ENCODE measurements at places on chromosomes 2 and 18. TPM values are rescaled to one million over a fixed set of nuclear protein-coding genes. Genes with fewer than 3 reads are reported as not detected.

DNA sequence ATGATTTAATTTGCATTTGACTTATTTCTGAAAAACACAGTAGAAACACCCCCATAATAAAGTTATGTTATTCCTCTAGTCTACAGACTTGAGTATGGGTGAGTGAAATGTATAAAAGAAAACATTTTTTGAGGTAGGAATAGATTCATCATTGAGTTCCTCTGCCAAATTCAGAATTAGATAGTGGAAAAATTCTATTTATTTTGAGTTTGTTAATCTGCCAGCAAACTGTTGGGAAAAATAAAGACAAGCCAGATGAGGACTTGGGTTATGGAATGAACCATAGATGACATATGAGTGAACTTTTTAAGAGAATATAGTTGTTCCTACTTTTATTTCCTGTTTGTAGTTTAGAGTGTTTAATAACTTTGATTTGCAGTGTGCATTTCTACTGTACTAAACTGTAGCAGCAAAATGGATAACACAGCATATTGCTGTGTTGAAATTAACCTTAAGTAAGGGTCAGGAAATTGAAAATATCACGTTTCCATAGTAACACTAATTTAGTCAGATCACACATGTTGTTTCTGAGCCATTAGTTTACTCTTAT, 35.6 kb upstream of the PNPT1 start:
- H3K4me3 ChIP-seq = no peak overlapping the region
- no peaks in the 10 kb centered on the region for H3K4me1 ChIP-seq
- no peak for DNase-seq

ERMN gene
- total RNA-seq = 13.5 TPM

ALMS1 gene
- 33.8 TPM for total RNA-seq

- no peaks in the 10 kb centered on the region for H3K27me3 ChIP-seq
- no peak overlapping the region for H3K4me3 ChIP-seq
- no peaks in the 10 kb centered on the region for H3K4me1 ChIP-seq
- DNase-seq = no peak
Observed at GRCh38 chr2:140502951-140503630, 1627.7 kb downstream of the LRP1B start.

RGPD3 gene
- not detected for total RNA-seq

DNA sequence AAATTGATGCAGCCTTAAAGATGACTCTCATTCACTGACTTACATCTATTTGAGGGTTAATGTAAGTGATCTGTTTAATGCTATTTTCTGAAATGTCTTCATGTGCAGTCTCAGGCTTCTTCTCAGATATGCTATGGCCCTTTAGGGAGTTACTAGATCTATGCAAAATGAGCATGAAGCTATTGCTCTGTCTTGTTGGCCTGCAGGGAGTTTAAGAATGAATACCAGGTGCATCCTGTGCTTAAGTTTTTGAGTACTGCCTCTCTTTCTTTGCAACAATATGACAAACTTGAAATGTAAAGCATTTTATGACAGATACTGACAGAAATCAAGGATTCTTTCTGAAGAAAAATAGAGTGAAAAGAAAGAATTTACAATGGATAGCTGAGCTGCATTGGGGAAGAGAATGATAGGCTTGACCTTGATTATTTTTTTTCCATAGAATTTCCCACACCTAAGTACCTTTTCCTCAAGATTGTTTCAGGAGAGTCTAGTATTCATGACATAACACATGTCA, 1058.3 kb upstream of the TMEFF2 start:
- no peak overlapping the region for H3K27ac ChIP-seq
- H3K36me3 ChIP-seq = no peaks in the 10 kb centered on the region
- no peak overlapping the region for H3K4me3 ChIP-seq
- H3K4me1 ChIP-seq = no peaks in the 10 kb centered on the region
